Stimulated activated CD4-positive, alpha-beta T cell treated with anti-CD3 and anti-CD28 coated beads, Interleukin-4, amount 100 ng/mL, for 4 hours (primary cell): ENCODE measurements at places on chromosomes 11 and 22.

DNA sequence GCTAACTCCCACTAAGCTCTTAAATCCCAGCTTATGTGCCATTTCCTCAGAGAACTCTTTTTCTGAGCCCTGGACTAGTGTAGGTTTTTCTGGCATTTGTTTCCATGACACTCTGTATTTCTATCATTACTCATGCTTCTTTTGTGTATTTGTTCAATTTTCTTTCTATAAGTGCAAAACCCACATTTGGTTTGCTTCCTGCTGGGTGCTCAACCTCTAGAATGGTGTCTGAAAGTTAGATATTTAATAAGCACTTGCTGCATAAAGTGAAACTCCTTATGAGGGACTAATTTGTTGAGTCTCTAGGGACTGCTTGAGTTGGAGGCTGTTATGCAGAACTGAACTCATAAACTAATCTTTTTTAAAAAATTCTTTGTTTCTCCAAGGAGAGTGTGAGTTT is 68.6 kb downstream of the SYT9 start:
- no peak for DNase-seq

- no peak for DNase-seq
These were observed 7.9 kb upstream of the SOX6 start for GRCh38 chr11:16364254-16364653.

- DNase-seq: no peak
These were observed 23.9 kb upstream of the PANX2 start for GRCh38 chr22:50146439-50147238.

DNA sequence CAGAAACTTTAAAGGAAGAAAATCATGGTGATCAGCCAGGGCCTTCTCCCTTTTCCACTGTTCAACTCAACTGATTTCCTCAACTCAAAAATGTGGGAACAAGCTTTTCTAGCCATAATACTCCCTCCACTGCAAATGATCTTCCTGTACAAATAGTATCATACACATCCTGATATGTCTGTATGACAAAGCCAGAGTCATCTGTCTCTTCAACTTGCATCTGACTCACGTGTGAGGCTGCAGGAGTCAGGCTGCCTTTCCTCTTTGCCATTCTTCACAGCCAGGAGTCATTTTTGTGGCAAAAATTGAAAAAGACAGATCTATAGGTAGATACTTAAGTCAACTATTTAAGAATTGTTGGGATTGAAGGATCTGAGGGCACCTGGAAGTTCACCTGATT is 13.3 kb downstream of the PATZ1 start:
- DNase-seq: no peak

DNA sequence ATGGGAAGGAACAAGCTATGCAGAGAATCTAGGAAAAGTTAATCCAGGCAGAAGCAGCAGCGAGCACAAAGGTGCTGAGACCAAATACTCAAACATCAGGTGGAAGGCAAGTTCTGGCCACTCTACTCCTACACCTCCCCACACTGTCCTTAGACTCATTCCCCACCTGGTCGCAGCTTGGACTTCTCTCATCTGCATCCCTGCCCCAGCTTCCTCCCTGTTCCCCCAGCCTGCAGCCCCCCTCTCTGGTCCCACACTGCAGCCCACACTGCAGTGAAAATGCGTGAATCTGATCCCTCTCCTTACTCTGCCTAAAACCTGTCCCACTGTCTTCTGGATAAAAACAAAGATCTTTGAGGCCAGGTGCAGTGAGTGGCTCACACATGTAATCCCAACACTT is 9.1 kb downstream of the TPBGL start:
- DNase-seq: no peak

DNA sequence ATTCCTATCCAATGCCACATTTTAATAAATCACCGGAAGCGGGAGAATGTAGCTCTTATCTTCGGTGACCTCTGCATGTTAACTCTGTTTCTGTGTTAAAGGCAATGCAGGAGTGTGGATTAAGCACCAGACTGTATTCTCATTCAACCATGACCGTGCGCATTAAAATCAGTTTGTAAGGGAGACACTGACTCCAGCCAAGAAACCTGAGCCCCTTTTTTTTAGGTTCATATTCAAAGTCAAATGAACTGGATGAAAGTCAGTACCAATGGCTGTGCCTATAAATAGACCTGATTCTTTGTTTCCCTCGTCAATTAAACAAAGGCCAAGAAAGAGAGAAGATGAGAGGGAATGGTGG is 32.2 kb downstream of the C11orf91 start:
- DNase-seq: no peak

DNA sequence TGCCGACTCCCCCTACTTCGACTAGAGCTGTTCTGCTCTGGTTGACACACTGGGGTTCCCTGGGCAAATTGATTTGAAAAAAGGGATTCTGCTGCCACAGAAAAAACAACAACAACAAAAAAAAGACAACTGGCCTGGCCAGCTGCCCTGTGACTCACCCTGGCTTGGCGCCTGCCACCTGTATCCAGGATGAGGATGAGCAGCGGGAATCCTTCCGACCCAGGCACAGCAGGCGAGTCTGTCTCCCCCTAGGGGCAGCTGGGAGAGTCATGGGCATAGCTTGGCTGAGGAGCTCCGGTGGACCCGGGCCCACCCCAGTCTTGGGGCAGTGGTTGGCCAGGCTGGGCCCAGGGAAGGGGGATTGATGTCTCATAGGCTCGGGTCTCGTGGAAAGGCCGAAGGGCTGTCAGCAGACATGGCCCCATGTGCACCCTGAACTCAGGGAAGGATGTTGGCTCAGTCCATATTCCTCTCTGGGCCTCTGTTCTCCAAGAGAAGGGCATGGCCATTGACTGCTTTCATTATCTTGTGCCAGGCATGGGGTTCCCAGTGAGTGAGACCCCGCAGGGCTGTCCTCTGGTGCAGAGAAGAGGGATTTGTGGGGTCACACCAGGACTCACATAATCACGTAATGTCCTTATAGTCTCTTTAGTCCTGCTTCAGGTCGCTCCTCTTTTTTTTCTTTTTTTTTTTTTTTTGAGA is 10.4 kb upstream of the SUN2 start:
- DNase-seq: peak; percentile 17

GRCh38 chr11:44342616-44343015 is 32.7 kb upstream of the ALX4 start:
- DNase-seq: no peak

DNA sequence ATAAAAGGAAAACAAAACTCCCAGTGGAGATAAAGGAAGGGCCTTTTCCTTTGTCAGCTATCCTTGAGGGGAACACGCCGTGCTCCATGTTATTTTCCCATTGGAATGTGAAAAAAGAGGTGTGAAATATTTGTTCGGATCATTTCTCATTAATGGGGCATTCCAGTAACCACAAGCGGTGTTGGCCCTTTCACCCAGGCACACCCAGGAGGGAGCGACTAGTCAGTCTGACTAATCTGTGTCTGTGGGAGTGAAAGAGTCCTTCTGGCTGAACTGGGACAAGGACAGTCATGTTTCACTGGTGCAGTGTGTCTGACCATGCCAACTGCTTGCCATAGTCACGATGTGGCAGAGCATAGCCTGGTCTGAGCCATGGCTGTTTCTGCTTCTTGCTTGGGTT is 13.0 kb upstream of the MYEOV start:
- no peak for DNase-seq

GRCh38 chr11:96075532-96075959 is 151.6 kb upstream of the MTMR2 start:
- peak; percentile 53 for DNase-seq

- no peak for DNase-seq
These were observed 17.2 kb downstream of the SCGB1A1 start for GRCh38 chr11:62435846-62436660.

DNA sequence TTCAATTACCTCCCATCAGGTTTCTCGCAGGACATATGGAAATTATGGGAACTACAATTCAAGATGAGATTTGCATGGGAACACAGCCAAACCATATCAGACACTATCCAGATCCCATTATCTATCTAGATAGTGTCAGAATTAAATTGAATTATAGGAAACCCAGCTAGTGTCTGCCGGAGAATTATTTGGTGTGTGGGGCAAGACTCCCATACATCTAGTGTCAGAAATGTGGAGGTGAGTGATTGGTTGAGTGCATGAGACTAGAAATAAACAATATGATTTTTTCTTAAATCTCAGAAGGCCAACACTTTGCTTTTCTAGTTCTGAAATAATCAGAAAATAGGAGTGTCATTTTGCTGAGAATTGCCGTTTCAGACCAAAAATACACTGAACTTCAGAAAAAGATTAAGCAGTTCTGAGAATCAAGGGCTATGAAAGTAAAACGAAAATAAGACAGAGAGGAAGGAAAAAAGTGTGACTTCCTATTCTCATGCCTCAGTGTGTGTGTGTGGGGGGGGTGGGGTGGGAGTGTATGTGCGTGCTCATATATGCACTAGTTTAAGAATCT is 21.3 kb downstream of the CASP12 start:
- no peak for DNase-seq

DNA sequence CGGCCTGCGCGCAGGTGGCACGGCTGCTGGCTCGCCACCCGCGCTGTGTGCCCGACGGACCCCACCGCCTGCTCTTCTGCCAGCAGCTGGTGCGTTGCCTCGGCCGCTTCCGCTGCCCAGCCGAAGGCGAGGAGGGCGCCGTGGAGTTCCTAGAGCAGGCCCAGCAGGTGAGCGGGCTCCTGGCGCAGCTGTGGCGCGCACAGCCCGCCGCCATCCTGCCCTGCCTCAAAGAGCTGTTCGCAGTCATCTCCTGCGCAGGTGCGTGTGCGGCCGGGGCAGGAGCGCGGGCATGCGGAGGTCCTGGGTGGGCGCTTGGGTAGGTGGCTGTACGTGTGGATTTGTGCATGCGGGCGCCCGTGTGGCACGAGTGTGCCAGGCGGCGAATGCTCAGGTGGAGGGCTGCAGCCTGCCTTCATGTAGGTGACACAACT is 8.0 kb downstream of the USP35 start:
- no peak for DNase-seq

- DNase-seq: peak; percentile 11
These were observed 321.0 kb downstream of the NTM start for GRCh38 chr11:131691181-131692041.

GRCh38 chr11:102435688-102436087 is 16.9 kb downstream of the TMEM123 start:
- no peak for DNase-seq

- DNase-seq: no peak
These were observed 17.0 kb upstream of the WDR74 start for GRCh38 chr11:62856333-62856895.

- DNase-seq: no peak
These were observed 71.0 kb downstream of the DKK3 start for GRCh38 chr11:11937433-11937832.

- no peak for DNase-seq
These were observed 58.1 kb downstream of the C22orf31 start for GRCh38 chr22:29003552-29003951.

DNA sequence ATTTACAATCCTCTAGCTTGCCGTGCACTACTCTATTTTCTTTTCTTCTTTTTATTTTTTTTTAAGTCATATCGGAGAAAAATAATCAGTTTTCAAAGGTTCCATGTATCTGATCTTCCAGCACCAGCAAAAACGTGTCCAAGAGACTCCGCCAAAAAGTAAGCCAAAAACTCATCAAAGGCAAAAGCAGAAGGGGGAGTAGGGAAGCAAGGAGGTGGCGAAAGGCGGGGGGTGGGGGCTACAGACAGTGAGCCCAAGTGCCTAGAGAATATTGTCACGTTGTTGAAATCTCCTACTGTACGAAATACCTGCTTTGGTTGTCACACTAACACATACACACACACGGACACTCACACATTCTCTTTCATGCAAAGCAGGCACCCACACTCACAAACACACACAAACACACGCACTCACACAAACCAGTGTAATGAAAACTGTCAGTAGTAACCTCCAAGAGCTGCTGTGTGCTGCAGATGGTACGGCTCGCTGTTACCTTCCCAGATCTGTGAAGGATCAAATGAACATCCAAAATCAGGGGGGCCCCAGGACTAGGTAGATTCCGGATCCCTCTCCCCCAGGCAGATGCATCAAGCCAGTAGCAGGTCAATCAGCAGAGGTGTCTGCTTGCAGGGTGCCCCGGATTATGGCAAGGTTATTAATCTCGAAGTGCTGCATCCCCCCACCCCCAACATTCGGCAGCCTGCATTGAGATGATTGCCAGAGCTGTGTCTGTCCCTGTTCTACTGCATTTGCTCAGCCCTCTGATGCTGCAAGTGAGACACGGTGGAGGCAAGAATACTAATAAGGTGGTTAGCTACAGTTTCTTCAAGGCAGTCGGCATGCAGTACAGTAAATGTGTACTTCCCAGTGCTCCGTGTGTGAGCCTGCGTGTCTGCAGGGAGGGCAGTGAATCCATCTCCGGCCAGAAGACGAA is at the start of gene LRRC4C:
Gene LRRC4C, minus strand, starts transcription at position 188 of the 937 bp plus-strand sequence.
- DNase-seq: no peak

DNA sequence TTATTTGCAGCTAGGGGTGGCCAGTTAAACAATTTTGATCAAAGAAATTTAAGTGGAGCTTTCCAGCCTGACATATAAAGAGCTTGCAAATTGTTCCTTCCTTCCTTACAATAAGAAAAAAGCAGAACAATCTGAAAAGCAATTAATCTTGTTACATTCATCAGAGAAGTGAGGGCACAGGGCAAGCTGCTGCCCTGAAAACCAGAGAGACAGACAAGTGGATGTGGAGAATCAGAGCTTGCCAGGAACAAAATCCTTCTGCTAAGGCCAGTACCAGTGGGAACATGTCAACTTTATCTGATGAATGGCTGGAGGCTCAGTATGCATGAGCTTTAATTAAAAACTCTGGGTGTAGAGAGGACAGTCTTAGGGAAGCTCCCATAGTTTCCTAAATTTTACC is 8.8 kb downstream of the CCDC179 start:
- DNase-seq: no peak

- DNase-seq: no peak
These were observed 66.8 kb downstream of the PRR5L start for GRCh38 chr11:36362902-36363301.

GRCh38 chr11:130218501-130219070 is 59.0 kb downstream of the ST14 start:
- DNase-seq: no peak

DNA sequence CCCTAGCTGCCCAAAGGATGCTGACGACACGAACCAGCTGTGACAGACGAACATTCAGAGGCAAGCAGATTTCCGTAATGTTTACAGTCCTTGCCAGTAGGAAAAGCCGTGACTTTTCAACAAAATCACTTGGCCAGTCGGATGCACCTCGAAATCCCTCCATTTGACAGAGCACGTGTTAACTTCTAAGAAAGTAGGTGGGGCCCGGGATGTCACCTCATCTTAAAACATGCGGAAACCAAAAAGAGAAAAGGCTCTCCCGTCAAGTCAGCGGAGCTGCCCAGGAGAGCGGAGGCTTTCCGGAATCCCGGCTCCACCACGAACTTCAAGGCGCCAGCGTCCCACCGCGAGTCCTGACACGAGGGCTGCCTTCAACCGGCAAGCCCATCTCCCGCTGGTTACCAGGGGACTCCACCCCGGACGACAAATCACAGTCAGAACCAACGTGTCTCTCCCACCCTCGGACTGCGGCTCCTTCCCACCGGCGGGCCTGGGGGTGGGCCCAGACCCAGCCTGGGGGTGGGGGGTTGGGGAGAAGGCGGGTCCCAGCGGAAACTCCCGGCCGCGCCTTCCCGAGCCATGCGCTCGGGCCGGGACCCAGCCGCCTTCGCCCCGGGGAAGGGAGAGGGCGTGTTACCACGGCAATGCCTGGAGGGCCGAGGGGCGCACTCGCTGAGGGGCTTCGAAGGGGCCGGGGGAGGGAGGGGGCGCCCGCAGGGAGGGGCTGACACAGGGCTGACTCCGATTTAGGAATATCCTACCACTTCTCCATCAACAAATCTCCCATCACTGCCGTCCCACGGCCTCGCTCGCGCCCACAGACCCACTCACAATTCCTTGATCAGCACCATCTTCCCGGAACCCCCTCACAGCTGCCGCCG is 475 bp downstream of the PITPNB start:
- peak; percentile 61 for DNase-seq

GRCh38 chr22:21940521-21940920 is 12.1 kb downstream of the PPM1F start:
- DNase-seq: no peak
